Stimulated activated CD8-positive, alpha-beta memory T cell treated with anti-CD3 and anti-CD28 coated beads, Interleukin-15, amount 100 ng/mL, for 4 hours (primary cell): ENCODE measurements at places on chromosomes 16 and 17.

GRCh38 chr16:700684-701584, 4.7 kb downstream of the FBXL16 start:
- DNase-seq: no peak

- no peak for DNase-seq
Observed at GRCh38 chr17:57580055-57580739, 164.9 kb downstream of the CCDC182 start.

DNA sequence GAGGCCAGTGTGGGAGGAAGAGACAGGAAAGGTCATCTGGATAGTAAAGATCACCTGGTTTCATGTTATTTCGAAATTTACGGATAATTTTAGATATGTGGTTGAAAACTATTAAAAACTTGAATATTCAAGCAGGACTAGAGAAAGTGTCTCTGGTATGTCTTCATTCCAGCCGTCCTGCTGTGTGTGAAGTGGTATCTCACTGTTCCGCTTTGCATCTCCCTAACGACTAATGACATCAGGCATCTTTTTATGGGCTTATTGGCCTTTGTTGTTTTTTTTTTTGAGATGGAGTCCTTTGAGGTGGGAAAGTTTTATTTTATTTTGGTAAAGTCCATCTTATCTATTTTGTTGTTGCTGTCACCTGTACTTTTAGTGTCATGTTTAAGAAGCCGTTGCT, 214.4 kb upstream of the CHMP6 start:
- no peak for DNase-seq

DNA sequence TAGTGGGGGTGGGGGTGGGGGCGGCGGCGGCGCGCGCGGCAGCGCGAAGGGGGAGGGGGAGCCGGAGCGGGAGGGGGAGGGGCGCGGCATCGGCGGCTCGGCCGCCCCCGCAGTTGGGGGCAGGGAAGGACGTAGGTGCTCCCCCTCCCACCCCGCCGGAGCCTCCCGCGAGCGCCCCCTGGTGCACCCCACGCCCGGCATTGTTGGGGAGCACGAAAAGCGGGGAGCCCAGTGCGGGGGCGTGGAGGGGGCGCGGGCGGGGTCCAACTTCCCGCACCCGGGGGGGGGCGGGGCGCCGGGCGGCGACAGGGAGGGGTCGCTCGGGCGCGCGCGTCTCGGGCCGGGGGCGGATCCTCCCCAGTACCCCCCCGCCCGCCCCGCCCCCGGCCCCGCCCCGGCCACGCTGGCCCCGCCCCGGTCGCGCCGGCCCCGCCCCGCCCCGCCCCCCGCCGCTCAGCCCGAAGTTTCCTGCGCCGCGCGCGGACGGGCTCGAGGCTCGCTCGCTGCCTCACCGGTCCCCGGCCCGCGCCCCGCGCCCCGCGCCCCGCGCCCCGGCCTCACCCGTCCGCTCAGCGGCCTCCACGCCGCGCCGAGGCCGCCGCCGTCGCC, at the start of gene CACNA1H:
Gene CACNA1H, plus strand, starts transcription at position 456 of the 609 bp plus-strand sequence. CDS start 632 bp downstream, outside the sequence.
- DNase-seq: peak; percentile 30

GRCh38 chr16:21590796-21591195, 8.6 kb upstream of the METTL9 start:
- no peak for DNase-seq

DNA sequence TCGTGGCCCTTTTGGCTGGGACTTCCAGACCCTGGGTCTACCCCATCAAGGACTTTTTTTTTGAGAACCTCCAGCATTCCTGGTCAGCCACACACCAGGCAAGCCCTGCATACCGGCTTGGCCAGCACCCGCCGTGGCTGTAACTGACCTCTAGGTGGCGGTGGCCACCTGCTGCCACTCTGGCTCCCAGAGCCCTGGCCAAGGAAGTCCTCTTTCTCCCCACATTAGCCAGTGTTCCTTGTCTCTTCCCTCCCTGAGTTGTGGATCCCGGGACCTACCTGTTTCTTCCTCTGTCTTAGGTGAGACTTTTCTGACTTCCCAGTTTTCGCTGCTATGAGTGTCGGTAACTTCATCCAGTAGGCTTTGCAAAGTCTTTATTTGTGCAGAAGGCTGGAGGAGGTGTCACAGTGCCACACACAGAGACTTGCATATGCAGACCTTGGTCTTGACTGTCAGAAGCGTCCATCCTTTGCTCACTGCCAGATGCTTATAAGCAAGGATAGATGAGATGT, 348.3 kb downstream of the CPPED1 start:
- no peak for DNase-seq

- no peak for DNase-seq
Observed at GRCh38 chr16:57863434-57864160, 61.3 kb upstream of the KIFC3 start.

DNA sequence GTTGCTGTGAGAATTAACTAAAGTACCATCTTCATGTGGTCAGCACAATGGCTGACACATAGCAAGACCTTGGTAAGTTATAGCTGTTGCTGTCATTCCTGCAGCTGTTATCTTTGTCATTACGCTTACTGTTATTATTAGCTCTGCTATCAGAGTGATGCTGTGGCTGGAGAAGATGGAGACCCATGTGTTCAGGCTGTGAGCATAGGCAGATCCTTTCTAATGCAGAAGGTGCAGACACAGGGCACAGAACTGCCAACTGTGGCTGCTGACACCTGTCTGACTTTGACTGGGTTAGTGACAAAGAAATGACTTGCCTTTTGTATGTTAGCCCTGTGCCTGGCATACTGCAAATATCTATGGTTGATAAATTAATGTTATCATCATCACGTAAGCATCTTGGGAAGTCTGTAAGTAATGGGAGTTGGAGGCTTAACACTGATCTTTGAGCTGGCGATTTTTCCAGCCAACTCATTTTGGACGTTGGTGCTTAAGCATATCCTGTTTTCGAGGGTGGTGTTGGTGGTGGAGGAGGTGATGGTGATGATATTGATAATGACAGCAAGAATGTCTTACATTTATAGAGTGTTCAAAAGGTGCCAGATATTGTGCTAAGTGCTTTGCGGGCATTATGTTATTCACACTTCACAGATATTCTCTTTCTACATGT, 695.3 kb downstream of the WWOX start:
- DNase-seq: no peak

GRCh38 chr17:41390411-41390938, 6.9 kb downstream of the KRT31 start:
- DNase-seq: no peak

GRCh38 chr16:19167710-19168370, at the start of gene SYT17:
SYT17 (plus strand) TSS chr16:19168240; CDS start chr16:19168647, 407 bp downstream.
- DNase-seq: no peak

DNA sequence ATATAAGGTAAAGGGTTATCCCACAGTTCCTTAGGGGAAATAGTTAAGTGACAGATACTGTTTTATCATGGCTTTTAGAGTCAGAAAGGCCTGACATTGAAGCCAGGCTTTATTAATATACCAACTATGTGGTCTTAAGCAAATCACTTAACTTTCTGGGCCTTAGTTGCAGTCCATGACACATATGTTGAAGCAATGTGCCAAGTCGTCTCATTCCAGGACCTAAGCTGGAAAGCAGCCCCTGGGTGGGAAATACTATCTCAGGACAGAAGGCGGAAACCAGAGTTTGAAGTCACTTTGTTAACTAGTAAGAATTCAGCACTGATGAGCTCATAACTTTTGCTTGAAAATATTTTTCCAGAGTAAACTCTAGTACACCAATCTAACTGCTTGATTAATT, 80.0 kb downstream of the USP32 start:
- no peak for DNase-seq

GRCh38 chr17:74380086-74380958, 13.0 kb downstream of the GPR142 start:
- no peak for DNase-seq

DNA sequence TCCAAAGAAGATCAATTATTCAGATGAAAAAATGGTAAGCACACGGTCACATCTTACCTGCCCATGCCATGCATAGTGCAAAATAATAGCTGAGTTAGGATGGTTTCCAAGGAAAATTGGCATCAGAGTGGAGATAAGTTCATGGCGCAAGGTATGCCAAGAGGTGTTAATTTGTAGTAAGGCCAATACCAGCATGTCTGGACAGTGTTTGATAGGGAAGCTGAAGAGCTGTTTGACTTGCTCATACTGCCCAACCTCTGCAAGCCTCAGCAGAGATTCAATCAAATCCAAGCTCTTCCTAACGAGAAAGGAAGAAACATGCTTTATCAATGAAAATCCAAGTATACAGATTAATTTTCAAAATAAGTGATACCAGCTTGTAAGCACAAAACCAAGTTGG, 51.0 kb downstream of the CNOT1 start:
- no peak for DNase-seq

DNA sequence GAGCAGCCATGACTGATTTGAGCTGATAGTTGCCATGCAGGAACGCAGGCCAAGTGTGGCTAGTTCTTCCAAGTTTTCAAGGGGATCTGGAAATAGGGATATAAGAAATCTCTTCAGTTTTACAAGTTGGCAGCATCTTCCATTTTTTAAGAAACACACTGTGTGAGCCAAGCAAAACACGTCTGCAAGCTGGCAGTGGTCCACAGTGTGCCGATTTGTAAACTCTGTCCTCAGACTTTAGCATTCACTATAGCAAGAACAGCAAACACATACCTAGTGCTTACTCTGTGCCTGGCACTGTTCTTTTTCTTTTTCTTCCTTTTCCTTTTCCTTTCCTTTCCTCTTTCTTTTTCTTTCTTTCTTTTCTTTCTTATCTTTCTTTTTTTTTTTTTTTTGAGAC, 2.9 kb downstream of the ORAI3 start:
- DNase-seq: no peak

DNA sequence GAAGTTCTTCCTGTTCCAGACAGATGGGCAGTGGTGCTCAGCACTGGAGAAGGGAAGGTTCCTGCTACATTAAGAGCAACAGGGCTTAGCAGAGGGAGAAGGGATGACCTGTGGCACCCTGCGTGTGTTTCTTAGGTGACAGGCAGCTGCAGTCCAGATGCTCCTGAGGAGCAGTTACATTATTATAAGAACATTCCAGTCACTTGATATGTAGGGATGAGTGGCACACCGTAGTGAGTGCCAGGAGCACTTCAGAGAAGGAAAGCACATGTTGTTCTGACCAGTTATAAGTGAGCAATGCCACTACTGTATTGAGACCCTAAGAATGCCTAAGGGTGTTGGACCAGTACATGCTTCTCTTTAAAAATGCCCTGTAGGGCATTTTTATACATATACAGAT, 39.9 kb upstream of the MRC2 start:
- no peak for DNase-seq
